CD4-positive, alpha-beta T cell treated with Interleukin-1 beta for 1 hour (primary cell): ENCODE measurements at places on chromosomes 3 and 15.

DNA sequence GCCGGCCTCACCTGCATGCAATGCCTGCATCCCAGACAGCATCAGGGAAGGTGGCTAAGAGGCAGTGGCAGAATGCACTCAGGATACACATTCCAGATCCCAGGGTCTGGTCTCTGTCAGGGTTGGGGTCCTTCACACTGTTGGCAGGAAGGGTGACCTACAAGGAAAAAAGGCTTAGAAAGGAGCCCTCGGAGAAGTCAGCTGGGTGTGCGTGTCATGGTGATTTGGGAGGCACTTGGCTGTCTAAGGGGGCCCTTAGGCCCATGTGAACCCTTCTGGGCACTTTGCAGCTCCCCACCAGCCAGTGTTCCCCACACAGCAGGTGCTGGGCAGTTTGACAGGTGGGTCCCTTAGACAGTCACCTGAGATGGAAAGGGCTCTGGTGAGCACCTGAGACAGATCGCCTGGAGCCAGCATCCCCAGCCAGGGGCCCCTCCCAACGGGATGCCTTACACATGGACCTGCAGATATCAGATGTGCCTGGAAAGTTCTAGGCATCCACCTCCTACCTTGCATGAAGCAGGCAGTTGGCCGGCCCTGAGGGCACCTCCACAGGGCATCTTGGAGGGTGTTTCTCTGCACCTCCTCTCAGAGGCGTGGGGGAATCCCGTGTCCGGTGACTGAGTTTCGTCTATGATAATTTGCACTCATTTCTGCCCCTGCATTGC lies 131.6 kb downstream of the LRRK1 start:
- no peak for DNase-seq

- no peak for DNase-seq
Observed at GRCh38 chr3:142509079-142509478, 61.2 kb upstream of the XRN1 start.

DNA sequence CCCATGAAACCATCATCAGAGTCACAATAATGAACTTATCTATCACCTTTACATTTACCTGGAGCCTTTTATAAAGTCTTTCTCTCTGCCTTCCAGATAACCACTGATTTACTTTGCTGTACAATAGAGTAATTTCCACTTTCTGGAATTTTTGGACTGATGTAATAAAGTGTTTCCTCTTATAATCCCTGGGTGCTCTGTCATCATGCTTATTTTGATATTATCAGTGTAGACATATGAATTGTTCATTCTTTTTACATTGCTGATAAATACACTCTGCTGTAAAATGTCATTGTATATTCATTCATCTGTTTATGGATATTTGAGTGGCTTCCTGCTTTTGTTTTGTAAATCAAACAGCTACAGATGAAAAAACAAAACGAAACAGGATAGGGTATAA lies 27.0 kb upstream of the IREB2 start:
- DNase-seq, result no peak

GRCh38 chr3:12336099-12336498 lies 47.2 kb downstream of the PPARG start:
- DNase-seq, result peak; percentile 23
